ENCODE measurements at places on chromosomes 1 and 21.

DNA sequence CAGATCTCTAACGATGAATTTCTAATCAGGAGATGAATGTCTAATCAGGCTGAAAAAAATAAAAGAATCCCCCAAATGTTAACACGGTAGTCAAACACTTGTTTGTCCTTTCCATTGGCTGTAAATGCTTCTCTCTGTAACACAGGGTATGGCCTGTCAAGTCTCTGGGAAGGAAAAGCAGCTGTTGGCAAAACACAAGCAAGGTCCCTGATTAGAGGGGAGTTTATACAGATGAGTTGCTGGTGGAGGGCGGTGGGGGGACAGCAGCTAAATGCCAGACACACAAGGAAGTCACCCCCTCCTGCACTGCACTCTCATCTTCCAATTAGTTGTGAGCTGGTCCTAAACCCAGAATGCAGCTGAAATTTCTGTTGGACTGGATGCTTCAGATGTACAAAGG is 51.0 kb downstream of the PGBD5 start:
- DNase-seq, result no peak

DNA sequence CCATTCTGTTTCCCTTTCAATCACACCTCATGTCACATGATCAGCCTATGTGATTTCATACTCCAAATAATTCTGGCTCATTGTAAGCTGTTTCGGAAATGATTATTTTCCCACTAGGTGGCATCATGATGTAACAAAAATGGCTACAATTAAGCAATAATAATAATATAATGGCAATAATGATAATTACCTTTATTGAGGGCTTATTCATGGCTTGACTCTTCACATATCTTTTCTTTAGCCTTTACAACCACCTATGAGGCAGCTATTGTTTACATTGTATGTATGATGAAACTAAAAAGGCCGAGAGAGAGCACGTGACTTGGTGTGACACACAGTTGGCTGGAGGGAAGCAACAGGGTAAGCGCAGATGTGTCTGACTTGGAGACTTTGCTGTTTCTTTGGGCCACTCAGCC is 12.5 kb upstream of the KPRP start:
- no peak for DNase-seq

DNA sequence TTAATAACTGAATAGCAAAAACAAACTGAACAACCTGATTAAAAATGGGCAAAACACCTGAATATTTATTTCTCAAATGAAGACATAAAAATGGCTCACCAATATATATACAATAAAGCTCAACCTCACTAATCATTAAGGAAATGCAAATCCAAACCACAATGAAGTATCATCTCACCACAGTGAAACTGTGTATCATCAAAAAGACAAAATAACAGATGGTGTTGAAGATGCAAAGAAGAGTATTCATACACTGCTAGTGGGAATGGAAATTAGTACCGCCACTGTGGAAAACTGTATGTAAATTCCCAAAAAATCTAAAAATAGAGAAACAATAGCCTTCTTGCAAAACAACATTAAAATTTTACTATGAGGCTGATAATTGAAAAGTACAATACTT is 1660.1 kb upstream of the B3GALT2 start:
- DNase-seq, result no peak

DNA sequence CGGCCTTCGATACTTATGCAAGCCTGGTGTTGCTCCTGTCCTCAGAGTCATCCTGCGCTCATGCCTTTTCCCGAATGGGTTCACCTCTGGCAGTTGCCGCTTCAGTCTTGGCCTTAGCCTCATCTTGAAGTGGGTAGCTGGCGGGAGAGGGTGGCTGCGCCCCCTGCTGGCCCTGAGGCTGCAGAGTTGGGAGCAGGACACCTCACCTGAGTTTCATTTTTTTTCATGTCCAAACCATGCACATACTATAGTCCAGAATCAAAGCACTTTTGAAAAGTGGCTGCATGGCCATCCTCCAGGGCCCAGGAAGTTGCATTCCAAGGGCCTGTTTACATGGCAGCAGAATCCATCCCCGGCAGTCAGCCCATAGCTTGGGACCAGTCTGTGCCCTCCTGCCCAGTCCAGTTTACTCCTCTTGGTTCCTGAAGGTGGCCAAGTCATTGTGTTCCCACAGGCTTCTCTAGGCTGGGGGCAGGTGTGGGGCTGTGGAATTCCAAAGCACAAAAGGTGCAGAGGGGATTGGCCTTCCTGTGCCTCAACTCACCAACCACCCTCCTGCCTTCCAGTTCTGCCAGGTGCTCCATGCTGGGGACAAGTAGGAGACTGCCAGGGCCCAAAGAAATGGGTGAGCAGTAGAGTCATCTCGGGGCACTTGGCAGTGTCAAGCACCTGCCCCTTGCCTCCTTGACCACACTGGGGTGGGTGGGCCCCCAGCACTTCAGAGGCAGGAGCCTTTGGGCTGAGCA is 44.0 kb downstream of the YARS1 start:
- DNase-seq, result peak; percentile 65

DNA sequence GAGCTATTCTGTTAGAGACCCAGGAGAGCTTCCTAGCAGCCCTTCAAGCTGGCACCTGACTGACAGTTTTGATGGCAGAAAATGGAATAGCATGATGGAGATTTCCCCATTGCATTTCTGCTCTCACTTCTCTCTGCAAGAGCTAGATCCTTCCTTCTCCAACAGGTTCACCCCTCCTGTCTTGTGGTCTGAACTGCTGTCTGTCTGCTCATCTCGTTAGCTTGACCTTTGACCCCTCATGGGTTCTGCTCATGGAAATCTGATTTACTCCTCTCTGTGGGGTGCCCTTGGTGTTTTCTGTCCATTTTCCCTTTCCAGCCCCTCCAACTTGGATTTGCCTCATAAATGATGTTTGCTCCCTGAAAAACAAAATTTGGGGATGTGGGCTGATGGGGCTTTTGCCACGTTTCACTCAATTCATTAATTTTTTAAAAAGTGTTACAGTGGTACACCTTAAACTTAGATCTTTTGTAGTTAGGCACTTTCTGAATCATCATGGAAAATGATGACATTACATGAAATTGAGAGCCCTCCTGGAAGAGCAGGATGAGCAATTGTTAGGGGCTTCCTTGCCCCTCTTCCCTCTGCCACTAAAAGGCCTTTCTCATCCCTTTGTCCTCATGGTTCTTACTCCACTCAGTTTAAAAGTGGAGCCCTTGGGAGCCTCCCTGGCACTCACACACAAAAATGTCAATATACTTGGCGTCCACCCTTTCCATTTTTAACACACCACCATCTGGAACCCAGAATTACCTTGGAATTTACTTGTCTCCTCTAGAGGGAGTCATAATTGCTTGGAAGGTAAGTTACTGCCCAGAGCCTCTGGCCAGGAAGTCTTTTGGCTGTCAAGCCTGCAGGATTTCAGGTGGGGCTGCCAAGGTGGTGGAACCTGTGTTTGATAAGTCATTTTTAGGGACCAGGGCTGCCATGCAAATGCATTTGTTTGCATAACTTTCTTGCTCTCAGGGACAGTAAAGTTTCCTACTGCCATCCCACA is 31.9 kb upstream of the IL19 start:
- DNase-seq, result no peak

GRCh38 chr1:7334475-7335035 is 436.5 kb upstream of the VAMP3 start:
- no peak for DNase-seq

DNA sequence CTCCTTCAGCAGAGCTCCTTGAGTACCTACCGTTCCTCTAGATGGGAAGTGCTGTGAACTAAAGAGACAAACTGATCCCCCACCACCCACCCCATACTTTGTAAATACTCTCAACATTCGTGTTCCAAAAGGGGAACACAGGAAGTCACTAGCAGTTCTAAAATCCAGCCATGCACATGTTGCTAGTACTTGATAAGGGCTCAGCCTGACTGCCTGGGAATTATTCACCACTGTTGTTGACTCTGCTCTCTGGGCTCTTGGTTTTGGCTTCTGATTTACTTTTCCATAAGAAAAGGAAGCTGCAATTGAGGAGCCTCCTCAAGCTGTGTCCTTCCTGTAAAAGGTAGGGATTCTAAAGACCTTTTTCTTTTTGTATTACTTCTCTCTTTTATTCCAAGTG is 67.5 kb downstream of the IVNS1ABP start:
- DNase-seq, result no peak

- no peak for DNase-seq
Observed at GRCh38 chr1:198467342-198467741, 73.1 kb downstream of the ATP6V1G3 start.

DNA sequence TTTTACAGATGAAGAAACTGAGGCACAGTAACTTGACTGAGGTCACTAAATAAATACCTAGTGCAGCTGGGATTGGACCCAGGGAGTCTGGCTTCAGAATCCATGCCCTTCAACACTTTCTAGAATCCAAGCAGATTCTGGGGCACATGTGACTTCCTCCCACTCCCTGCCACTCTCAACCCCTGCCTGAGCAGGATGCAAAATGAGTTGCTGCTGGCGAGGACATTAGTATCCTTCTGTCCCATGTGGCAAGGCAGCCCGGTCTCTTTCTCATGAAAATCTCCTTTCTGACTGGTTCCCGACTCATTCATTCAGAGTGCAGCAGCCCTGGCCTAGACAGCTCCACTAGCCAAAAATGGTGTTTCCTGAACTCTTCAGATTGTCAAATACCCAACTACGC is 28.4 kb downstream of the TNNT2 start:
- no peak for DNase-seq

DNA sequence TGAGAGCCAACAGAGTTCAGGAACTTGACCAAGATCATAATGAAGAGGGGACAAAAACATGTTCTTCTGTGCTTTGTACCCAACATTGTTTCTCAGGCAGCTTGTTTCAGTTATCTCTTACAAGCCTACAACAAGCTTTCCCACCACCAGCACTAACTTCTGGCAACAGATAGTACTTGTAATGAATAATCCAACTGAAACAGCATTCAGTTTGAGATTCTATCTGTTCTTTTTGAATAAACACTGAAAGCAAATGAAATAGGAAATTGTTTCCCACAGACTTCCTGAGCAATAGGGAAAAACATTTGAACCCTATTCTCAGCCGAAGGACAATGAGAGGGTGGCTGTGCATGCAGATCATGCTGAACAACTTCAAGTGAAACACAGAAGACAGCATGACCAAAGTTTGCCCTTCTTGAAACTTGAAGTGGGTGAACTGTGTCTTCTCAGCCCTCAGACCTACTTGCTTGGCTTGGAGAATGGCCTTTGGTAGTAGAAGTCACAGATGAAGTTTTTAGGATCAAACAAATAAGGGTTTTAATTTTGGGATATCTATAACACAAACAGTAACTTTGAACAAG is 11.2 kb upstream of the HOOK1 start:
- DNase-seq, result no peak

DNA sequence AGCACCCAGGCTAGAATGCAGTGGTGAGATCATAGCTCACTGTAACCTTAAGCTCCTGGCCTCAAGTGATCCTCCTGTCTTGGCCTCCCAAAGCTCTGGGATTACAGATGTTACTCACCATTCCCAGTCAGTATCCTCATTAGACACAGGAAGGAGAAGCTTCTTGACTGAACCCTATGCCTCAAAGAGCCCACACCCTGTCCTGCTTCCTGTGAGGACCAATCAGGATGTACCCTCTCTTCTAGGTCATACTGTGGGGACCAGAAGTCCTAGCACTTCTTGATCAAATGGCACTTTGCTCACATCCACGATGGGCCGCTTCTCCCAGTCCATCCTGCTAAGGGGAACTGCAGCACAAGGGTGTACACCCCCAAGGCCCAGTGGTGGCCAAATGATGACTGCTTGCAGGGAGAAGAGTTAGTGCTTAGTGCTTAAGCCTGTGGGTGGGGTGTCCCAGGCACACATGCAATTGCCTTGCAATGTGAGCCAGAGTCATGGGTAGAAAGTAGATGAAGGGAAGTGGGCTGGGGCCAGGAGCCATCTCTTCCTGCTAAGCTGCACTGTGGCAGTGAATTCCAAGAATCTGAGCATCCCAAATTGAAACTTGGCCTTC is 9.8 kb downstream of the CD34 start:
- no peak for DNase-seq

- no peak for DNase-seq
Observed at GRCh38 chr1:159067699-159068621, 8.6 kb downstream of the AIM2 start.

GRCh38 chr1:31715873-31716220 is 12.0 kb upstream of the COL16A1 start:
- DNase-seq, result no peak

GRCh38 chr1:158329300-158329699 is 2.0 kb downstream of the CD1B start:
- DNase-seq, result no peak

DNA sequence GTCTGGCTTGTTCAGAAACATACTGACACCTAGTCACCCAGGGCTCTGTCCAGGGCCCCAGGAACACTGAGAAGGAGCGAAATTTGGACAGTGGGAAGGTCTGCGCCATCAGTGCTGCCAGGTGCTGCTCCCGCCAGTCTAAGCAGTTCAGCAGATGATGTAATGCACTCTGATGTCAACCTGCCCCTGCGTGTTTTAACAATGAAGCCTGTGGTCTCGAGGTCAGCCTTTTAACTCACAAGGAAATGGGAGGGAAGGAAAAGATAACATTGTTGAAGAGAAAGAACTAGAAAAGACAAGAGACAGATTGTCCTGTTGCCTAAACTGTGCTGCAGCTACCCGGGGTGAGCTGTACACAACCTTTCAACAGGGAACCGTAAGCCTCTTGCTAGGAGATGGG is 126.6 kb upstream of the IFFO2 start:
- no peak for DNase-seq

- no peak for DNase-seq
Observed at GRCh38 chr21:45506241-45506817, 35.9 kb downstream of the SLC19A1 start.

DNA sequence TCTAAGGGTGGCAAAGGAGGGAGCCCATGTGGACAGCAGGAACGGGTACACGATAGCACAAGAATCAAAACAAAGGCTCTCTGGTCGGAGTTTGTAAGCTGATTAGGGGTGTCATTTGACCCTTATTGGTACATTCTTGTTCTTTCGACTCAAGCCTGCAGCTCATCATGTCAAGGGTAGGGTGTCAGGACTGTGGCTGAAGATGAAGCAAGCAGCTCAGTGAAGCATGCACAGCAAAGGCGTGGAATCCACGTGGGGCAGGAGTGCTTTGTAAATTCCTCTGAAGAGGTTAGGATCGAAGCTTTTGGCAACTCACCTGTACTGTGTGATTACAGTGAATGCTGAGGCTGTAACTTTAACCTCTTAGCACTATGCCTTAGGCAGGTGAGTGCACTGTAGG is 4.7 kb upstream of the ABCB10 start:
- DNase-seq, result no peak

GRCh38 chr1:153119491-153119971 is 6.2 kb upstream of the SPRR2F start:
- DNase-seq, result no peak

DNA sequence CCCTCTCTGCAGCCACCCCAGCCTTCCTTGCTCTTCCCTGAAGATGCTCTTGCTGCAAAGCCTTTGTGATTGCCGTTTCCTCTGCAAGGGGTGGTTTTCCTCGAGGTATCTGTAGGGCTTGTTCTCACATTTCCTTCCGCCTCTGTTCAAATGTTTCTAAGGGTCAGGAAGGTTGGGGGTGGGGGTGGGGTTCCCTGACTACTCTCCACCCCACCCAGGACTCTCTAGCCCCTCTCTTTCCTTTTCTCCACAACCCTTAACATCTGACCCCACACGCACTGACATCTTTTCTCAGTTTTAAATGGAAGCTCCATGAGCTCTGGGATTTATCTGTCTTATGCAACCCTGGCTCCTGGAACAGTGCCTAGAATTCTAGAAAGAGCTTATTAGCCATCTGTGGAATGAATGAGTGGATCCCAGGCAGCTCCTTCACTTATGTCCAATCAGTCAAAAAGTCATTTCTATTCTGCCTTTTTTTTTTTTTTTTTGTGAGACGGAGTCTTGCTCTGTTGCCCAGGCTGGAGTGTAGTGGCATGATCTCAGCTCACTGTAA is 27.3 kb upstream of the ZNF362 start:
- no peak for DNase-seq

GRCh38 chr1:36231191-36231590 is 6.9 kb downstream of the THRAP3 start:
- no peak for DNase-seq

GRCh38 chr1:206664740-206665139 is 20.0 kb upstream of the MAPKAPK2 start:
- DNase-seq, result no peak
